ENCODE measurements at places on chromosomes 5 and 9. TPM values are rescaled to one million over a fixed set of nuclear protein-coding genes. Genes with fewer than 3 reads are reported as not detected.

DNA sequence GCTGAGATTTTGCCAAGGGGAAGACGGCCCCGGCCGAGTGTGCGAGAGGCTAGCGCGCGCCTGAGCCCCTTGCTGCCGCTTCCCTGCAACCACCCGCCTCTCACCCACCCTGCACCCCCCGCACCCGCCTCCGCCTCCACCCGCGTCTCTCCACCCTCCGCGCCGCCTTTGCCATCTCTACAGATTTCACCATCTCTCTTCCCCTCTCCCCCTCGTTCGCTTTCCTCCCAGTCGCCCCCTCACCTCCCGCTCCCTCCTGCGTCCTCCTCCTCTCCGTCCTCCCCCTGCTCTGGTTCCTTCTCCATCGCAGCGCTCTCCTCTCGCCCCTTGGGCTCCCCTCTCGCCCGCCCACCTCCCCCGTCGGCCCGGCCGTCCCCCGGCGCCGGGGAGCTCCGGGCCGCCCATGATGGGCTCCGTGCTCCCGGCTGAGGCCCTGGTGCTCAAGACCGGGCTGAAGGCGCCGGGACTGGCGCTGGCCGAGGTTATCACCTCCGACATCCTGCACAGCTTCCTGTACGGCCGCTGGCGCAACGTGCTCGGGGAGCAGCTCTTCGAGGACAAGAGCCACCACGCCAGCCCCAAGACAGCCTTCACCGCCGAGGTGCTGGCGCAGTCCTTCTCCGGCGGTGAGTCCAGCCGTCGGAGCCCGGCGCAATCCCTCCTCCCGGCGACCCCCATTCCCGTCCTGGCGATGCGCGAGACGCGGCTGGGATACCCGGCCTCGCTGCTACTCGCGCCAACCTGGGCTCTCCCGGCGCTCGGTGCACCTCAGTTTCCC is at the start of gene PRDM12:
Gene PRDM12, plus strand, starts transcription at position 344 of the 778 bp plus-strand sequence. Its CDS starts 60 bp downstream, at position 404.
- no peak for DNase-seq

DNA sequence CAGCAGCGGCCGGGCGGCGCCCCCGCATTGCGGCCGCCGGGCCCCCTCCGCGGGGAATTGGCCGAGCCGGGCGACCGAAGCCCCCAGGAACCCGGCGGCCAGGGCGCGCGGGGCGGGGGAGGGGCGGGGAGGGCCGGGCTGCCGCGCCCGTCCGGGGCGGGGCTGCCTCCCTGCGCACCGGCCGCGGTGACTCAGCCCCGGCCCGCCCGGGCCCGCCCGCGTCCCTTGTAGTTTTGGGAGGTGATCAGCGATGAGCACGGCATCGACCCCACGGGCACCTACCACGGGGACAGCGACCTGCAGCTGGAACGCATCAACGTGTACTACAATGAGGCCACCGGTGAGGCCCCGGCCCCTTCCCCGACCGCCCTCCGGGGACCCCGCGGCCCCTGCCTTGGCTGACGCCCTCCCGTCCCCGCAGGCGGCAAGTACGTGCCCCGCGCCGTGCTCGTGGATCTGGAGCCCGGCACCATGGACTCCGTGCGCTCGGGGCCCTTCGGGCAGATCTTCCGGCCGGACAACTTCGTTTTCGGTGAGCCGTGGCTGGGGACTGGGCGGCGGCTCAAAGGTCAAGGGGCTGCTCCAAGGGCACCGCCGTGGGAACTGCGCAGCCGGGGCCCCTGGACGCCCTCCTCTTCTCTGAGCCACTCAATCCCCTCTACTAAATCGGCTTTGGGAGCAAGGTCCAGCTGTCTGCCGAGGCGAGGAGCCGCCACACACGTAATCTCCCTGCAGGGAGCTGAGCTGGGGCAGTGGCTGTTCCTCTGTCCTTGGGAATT is 592 bp downstream of the TUBB4B start:
- peak; percentile 55 for DNase-seq

SLCO6A1 gene
- total RNA-seq = not detected

- DNase-seq = no peak
Measured at GRCh38 chr5:53261245-53261644, 151.7 kb upstream of the MOCS2 start.

DNA sequence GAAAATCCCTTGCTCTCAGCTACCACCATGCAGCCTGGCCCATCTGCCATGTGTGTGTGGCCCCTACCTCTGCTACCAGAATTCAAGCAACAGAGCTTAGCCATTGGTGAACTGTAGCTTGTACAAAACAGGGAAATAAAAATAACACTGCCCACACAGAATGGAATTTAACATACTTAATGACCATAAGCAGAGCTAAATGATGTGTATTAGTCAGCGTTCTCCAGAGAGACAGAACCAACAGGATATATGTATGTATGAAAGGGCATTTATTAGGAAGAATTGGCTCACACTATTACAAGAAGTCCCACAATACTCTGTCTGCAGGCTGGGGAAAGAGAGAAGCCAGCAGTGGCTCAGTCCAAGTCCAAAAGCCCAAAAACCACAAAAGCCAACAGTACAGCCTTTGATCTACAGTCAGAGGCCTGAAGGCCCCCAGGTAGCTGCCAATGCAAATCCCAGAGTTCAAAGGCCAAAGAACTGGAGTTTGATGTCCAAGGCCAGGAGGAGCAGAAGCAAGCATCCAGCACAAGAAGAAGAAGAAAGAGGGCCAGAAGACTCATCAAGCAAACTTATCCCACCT is 318.8 kb downstream of the DNAH5 start:
- no peak for DNase-seq

MLANA gene
- total RNA-seq = not detected

GRCh38 chr5:101806410-101806809 is 489.7 kb downstream of the SLCO4C1 start:
- no peak for DNase-seq

DNA sequence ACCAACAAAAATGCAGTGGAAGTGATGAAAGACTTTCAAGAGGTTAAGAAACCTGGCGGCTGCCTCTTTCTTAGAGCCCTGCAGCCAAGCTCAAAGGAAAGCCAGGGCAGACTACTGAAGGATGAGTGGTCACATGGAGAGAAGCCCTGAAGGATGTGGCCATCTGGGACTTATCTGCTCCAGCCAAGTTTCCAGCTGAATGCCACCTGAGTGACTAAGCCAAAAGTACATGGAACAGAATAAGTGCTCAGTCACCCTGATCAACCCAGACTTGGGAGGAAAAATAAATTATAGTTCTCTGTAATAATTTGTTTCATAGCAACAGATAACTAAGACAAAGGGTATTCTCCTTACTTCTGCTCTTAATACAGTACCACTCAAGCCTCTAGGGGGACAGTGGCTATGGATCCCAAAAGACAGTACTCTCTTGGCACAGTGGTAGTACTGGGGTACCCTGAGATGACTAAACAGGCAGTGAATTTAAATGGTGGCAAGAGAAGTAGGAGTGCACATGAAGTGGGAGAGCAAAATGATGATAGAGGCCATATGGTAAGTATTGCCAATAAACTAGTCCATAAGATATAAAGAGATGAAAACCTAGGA is 182.3 kb downstream of the ELAVL2 start:
- DNase-seq = no peak

DNA sequence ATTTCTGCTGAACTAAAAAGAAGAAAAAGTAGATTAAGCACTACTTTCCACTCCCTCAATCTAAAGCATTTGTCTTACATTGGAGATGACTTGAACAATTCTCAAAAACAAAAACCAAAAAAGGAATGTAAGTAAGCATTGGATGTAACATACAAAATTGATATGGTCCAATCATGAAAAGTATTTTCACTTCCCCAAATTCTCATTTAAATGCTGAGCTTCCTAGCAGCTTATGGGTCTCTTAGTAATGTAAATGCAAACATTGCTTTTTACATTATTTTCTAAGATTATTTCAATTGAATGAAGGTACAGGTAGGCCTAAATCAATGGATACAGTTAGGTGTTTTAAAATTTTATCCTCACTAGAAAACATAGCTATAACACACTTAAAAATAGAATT is 20.0 kb downstream of the ANKH start:
- no peak for DNase-seq

DNA sequence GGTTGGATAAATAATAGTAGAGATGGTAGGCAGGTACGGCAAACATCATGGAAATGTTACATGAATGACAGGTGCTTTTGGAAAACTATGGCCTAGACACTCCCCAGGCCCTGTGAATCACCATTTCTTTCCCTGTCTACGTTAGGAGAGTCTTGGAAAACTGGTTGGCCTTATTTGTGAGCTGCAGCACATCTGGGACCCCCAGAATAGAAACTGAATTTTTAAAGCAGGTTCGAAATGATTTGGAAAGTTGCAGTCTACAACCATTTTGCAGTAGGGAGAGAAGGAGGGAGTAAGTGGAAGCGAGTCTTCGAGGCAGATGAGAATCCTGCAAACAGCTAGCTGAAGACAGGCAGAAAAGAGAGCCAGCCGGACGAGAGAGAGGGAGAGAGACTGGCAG is 13.0 kb downstream of the C1QTNF2 start:
- no peak for DNase-seq

DNA sequence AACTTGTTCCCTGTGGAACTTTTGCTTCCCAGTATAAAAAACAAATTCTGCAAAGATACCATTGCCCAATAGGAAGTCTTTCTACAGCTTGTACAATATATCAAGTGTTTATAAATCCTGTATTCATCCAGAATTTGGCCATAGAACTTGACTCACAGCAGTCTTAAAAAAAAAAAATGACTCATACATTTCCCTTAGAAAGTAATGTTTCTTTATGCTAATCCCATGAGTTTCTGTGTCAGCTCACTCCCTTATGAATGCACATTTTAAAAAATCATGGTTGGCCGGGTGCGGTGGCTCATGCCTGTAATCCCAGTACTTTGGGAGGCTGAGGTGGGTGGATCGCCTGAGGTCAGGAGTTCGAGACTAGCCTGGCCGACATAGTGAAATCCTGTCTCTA is 89.3 kb upstream of the DMRT1 start:
- no peak for DNase-seq

- DNase-seq = no peak
Measured at GRCh38 chr5:180623844-180624243, 25.6 kb downstream of the FLT4 start.

GRCh38 chr9:26801772-26802171 is 90.8 kb downstream of the CAAP1 start:
- no peak for DNase-seq

STKLD1 gene
- total RNA-seq = not detected

- DNase-seq = no peak
Measured at GRCh38 chr5:145902421-145902820, 29.6 kb upstream of the GRXCR2 start.

PCDHGA4 gene
- 0.79 TPM for total RNA-seq

GRCh38 chr9:35489313-35490154 is at the start of gene RUSC2:
RUSC2 (plus strand) TSS chr9:35490111; CDS start chr9:35546522, 56,411 bp downstream.
- peak; percentile 58 for DNase-seq

DNA sequence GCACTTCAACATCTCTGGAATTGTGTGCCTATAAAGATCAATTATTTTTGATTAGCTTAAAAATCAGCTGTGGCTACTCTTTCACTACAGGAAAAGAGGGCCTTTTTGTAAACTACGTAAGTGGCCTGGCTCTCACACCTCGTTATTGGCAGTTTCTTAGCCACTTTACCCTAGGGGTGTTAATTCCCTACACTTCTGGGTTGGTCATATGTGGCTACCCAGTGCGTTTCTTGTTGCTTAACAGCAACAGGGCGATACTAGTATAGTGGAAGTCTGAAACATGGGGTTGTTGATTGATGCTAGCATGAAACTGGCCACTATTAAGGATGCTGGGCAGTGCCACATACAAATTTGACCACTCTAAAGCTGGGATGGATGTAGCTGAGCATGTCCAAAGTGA is 174.7 kb upstream of the CDH12 start:
- DNase-seq = no peak

DNA sequence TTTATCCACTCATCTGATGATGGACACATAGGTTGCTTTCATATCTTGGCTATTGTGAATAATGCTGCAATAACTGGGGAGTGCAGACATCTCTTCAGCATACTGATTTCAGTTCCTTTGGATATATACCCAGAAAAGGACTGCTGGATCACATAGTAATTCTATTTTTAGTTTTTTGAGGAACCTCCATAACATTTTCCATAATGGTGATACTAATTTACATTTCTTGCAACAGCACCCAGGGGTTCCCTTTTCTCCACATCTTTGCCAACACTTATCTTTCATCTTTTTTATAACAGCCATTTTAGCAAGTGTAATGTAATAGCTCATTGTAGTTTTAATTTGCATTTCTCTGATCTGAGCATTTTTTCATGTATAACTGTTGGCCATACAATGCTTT is 34.1 kb upstream of the NR4A3 start:
- no peak for DNase-seq

NPR3 gene
- 21.5 TPM for total RNA-seq

DOK3 gene
- total RNA-seq = 1.2 TPM

DNA sequence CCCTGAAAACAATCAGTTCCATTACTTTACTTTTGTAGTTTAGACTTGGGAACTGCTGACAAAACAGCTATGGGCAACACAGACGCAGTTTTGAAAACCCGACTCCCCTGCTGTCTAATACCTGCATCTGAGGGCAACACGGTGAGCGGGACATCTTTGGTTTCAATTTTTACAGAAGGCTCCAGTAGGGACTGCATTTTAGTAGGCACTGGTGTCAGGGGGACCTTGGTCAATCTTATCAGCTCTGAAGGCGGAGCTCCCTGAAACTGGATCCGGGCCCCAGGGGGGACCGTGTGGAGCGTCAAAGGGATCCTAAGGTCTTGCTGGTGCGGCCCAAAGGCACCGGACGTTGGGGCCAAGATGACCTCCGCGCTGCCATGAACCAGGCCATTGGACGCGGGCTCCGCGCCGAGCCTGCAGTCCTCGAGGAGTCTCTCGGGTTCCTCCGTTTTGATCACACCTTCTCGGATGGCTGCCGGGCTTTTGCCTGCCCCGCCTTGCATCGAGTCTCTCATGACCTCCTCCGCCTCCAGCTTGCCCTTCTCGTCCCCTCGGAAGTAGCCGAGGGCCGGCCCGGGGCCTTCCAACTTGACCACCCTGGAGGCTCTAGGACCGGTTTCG is 1.1 kb downstream of the SOX30 start:
- DNase-seq = no peak

DNA sequence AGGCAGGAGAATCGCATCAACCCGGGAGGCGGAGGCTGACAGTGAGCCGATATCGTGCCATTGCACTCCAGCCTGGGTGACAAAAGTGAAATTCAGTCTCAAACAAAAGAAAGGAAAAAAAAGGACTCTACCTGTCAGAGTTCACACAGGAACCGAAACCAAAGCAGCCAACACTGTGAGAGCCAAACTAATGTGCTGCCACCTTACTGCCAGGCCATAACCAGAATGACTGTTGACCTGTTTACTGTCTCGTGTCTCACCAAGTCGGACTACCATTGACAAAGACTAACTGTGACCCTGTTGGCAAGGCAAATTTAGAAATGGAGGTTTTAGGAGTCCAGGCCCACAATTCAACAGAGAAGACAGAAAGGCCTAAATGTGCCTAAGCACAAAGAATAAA is 112.4 kb downstream of the ANXA2R start:
- DNase-seq = no peak

HRH2 gene
- total RNA-seq = not detected

- no peak for DNase-seq
Measured at GRCh38 chr9:37407468-37407867, 15.0 kb upstream of the GRHPR start.

DNA sequence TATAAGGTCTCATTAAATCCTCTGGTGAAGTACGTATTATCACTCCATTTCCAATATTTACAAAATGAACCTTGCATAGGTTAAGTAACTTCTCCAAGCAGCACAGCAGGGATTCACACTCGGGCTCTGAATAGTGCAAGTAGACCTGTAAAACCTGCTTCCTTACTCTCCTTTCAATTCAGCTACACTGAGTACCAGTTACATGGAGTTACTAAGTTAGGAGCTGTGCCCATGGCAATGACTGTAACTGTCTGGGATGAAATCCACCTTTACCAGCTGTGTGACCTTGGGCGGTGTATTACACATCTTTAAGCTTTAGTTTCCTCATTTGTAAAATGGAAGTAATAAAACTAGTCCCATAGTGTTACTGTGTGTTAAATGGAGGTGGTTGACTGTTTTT is 15.9 kb upstream of the MOB3B start:
- DNase-seq = no peak

WDR36 gene
- total RNA-seq = 64.4 TPM
